Stimulated activated CD4-positive, alpha-beta T cell treated with anti-CD3 and anti-CD28 coated beads, Interleukin-1b, Interleukin-23, amount 100 ng/mL, for 1 hour (primary cell): ENCODE measurements at places on chromosomes 16 and 17.

DNA sequence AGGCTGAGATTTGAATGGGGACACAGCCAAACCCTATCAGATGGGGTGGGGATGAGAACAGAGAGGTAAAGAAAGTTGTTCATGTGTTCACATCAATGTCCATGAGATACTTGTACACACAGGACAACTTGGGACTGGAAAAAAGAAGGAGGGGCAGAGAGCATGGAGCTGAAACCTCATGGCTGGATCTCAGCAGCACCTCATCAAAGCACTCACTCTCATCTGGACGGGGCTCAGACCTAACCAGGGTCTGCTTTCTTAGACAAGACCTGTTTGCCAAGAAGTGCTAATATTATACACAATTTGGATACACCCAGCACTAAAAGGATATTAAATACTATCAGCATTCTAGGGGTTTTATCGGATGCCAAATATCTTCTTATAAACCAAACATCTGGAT is 399.8 kb downstream of the SLC39A11 start:
- no peak for DNase-seq

GRCh38 chr17:76268015-76268749 is 3.0 kb downstream of the UBALD2 start:
- DNase-seq = no peak

DNA sequence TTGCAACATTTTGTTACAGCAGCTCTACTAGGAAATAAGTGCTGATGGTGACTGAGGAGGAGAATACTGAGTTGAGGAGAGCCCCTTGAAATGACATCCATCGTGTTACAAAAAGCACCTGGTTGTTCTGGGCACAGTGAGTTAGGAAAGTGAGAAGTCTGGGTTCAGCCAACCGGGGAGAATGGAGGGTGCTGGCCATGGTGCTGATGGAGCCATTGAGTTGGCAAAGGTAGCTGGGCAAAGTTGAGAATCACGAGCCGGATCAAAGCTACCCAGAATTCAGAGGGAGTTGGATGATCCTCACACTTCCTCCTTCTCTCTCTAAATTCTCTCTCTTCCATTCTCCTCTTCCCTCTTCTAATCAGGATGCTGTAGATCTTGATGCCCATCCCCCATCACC is 35.0 kb upstream of the ASIC2 start:
- DNase-seq = no peak

DNA sequence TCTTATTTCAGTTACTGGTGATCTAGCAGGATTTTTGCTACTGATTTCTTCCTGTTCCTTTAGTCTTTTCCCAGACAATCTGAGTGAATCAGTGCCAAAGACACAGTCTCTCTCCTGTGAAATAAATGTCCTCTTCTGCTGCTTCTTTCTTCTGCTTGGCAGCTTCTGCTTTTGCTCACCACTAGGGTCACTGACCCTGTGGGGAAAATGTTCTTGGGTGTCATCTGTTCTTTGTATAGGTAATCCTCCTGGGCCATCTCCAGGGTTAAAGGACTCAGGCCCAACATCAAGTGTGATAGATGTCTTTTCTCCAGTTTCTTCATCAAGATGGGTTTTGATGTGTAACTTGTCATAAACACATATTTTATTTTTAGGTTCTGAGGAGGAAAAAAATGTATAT is 5.2 kb downstream of the PALB2 start:
- no peak for DNase-seq

DNA sequence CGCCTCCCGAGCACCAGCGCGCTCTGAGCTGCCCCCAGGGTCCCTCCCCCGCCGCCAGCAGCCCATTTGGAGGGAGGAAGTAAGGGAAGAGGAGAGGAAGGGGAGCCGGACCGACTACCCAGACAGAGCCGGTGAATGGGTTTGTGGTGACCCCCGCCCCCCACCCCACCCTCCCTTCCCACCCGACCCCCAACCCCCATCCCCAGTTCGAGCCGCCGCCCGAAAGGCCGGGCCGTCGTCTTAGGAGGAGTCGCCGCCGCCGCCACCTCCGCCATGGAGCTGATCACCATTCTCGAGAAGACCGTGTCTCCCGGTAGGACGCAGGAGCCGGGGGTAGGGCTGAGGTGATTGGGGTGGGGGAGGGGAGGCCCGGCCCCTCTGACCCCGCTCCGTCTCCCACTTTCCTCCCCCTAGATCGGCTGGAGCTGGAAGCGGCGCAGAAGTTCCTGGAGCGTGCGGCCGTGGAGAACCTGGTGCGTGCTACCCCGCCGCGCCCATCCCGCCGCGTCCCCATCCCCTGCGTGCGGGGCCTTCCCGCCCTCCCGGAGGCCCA is 329 bp downstream of the KPNB1 start:
- no peak for DNase-seq

DNA sequence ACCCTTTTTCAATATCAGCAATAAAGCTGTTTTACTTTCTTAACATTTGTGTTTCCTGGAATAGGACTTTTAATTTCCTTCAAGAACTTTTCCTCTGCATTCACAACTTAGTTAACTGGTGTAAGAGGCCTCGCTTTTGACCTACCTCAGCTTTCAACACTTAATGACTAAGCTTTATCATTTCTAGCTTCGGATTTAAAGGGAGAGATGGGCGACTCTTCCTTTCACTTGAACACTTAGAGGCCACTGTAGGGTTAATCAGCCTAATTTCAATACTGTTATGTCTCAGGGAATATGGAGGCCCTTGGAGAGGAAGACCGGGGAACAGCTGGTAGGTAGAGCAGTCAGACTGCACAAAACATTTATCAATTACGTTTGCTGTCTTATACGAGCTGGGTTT is 4.7 kb downstream of the SYNRG start:
- DNase-seq = no peak

GRCh38 chr17:56130631-56131030 is 22.6 kb upstream of the ANKFN1 start:
- no peak for DNase-seq

- no peak for DNase-seq
These were observed 62.6 kb downstream of the CPPED1 start for GRCh38 chr16:12740986-12741610.

- DNase-seq = no peak
These were observed at the start of gene P2RX5 for GRCh38 chr17:3695723-3696411. TSS of gene P2RX5 (minus strand) at chr17:3696155. CDS start at chr17:3696005, 150 bp downstream.

- no peak for DNase-seq
These were observed 125.5 kb upstream of the KCNJ16 start for GRCh38 chr17:69949496-69949895.

DNA sequence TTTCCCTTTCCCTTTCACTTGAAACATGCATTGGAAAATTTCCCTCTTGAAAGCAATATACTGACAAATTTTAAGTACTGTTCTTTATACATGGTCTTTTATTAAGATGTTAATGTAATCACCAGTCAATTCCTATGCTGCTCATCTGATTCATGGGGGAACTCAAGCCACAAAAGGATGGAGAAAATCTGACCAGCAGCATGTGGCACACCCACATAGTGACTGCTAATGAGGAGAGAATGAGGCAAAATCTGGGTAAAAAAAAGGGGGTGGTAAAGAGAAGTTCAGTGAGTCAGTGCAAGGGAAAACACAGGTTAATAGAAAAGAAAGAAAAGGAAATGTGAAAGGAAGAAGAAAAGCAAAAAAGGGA is 11.3 kb downstream of the RFFL start:
- no peak for DNase-seq

- DNase-seq = no peak
These were observed 47.8 kb downstream of the SLC7A5 start for GRCh38 chr16:87821376-87822107.

DNA sequence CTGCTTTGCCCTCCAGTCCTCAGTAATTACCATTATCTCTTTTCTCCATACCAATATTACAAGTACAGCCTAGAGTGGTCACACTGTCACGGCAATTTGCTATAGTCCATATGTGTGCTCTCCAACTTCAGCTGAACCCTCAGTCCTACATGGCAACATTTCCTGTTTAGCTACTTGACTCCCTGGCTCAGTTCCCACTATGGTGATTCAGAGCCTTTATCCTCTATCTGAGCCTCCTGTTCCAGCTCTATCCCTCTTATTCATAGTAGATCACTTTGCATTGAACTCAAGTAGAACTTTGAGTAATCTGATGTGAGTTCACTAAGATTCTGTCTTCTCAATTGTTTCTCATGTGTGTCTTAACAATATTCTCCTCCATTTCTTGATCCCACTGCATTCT is 43.7 kb upstream of the GOSR1 start:
- DNase-seq = no peak

DNA sequence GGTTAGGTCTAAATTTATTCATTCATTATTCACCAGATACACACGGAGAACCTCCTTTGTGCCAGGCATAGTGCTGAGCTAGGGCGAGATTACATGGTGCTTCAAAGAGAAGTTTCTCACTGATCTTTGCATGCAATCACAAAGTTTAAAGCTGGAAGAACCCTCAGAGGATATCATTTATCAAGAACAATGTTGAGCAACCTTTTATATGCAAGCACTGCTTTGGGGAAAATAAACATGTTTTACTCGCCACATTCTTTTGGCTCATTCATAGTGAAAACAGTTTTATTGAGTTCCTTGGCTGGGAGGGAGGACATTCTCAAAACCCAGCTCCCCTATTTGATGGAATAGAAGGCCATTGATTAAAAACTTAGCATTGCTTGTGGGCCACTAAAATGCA is 49.8 kb upstream of the XYLT1 start:
- no peak for DNase-seq

GRCh38 chr17:74481621-74482020 is 15.2 kb downstream of the CD300A start:
- DNase-seq = no peak

DNA sequence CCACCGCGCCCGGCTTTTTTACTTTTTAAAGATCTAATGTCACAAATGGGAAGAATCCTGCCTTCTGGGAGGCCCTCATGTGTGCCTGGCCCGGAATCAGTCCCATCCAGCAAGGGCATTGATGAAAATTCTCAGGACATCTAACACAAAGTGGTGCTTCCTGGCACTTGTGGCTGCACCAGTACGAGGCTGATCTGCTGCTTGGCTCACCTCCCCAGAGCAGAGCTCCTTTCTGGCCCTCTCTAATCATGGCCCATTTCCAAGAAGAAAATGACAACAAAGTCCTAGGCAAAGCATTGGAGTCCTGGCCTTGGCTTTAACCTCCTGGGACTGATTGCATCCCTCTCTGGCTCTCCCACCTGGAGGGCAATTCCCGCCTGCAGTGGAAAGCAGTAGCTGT is 50.7 kb upstream of the SIAH1 start:
- DNase-seq = no peak

GRCh38 chr16:75288596-75289120 is 37.2 kb upstream of the BCAR1 start:
- DNase-seq = no peak

DNA sequence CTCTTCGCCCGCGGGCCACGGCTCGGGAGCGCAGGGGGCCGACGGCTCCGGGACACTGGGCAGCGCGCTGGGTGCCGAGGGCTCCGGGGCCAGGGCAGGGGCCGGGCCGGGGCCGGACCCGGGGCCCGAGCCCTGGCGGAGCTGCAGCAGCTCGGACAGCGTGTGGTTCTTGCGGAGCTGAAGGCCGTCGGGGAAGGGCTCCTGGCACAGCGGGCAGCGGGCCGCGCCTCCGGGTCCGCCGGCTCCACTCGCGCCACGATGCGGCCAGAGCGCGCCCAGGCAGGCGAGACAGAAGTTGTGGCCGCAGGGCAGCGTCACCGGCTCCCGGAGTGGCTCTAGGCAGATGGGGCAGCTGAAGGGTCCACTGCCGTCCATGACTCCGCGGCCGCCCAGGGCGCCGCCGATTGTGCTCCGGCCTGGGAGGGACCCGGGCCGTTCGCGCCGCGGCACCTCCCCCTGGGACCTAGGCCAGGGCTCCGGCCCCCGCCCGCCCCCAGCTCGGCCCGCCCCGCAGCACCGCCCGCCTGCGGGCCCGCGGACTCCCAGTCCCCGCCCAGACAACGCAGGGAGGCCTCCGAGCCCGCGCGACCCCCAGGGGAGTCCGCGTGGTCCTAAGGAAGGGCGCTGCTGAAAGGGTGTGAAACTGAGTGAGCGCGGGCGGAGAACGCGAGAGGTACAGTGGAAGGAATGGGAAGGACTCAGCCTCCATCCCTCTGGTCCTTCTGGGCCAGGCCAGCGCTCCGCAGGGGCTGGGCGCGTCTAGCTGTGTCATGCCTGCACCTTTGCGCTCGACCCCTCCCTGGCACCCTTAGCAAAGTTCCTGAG is at the start of gene TRIM47:
TSS of gene TRIM47 (minus strand) at position 408 of the 825 bp plus-strand sequence. CDS start at position 375, 33 bp downstream.
- no peak for DNase-seq

DNA sequence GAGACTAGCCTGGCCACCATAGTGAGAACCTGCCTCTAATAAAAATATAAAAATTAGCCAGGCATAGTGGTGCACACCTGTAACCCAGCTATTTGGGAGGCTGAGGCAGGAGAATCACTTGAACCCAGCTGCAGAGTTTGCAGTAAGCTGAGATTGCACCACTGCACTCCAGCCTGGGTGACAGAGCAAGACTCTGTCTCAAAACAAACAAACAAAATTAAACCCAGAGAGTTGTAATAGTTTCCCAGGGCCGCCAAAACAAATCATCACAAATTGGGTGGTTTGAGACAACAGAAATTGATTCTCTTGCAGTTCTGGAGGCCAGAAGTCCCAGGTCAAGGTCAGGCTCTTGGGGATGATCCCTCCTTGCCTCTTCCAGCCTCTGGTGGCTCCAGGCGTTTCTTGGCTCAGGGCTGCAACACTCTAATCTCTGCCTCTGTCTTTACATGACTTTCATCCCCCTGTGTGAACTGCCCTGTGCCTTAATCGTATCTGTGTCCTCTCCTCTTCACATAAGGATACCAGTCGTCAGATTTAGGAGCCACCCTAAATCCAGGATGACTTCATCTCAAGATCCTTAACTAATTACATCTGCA is 100.3 kb upstream of the NOL11 start:
- no peak for DNase-seq

GRCh38 chr17:27896701-27897100 is 3.5 kb upstream of the LYRM9 start:
- no peak for DNase-seq
